ENCODE measurements at places on chromosomes 7 and 10. TPM values are rescaled to one million over a fixed set of nuclear protein-coding genes. Genes with fewer than 3 reads are reported as not detected.

TWIST1 gene
- not detected for polyA plus RNA-seq

C10orf67 gene
- polyA plus RNA-seq = not detected

NACAD gene
- not detected for polyA plus RNA-seq

SP8 gene
- not detected for polyA plus RNA-seq

- DNase-seq = no peak
- no peak overlapping the region for H3K27ac ChIP-seq
- H3K4me1 ChIP-seq = no peaks in the 10 kb centered on the region
- no peak overlapping the region for H3K4me3 ChIP-seq
- H3K36me3 ChIP-seq = no peaks in the 10 kb centered on the region
Observed at GRCh38 chr7:130401101-130401500, 20.8 kb downstream of the CPA1 start.

DNAH11 gene
- 0.40 TPM for polyA plus RNA-seq

GRCh38 chr10:89738551-89739209 is 37.3 kb downstream of the KIF20B start:
- peak overlapping the region; percentile 85 for H3K4me3 ChIP-seq
- H3K27ac ChIP-seq = peak overlapping the region; percentile 97

DNA sequence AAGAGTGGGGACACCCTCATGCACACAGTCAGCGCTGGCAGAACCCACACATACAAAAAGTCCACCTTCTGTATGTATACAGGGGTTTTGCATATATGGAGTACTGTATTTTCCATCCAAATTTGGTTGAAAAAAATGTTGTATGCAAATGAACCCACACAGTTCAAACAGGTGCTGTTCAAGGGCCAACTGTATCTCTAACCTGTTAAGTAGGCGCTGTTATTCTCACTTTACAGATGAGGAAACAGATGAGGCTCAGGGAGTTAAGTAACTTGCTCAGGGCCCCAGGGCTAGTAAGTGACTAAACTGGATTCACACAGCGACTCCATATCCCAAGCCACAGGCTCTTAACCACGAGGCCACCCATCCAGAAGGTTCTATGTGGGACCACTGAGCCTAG is 69.9 kb downstream of the C10orf105 start:
- DNase-seq = no peak
- no peaks in the 10 kb centered on the region for H3K36me3 ChIP-seq
- no peak overlapping the region for H3K4me3 ChIP-seq

DNA sequence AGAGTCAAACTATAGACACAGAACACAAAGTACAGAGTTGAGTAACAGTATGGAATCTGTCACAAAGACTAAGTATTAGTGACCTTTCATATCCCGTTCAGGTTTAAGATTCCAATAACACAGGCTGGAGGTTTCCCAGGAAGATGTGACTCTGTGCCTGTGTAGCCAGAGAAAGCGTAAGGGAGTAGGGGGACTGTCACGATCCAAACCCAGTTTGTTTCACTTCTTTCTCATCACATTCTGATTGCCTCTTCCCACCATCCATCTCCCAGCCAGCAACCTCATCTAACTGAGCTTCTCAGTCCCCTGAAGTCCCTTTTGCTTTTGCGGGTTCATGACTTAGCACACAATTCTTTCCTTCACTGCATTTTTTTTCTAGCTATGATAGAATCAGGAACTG is 76.4 kb upstream of the NPVF start:
- H3K4me1 ChIP-seq = no peaks in the 10 kb centered on the region
- no peak for DNase-seq
- peak overlapping the region; percentile 58 for H3K27ac ChIP-seq
- peaks cover 45% of the 10 kb centered on the region for H3K27me3 ChIP-seq
- H3K4me3 ChIP-seq = no peak overlapping the region

DNA sequence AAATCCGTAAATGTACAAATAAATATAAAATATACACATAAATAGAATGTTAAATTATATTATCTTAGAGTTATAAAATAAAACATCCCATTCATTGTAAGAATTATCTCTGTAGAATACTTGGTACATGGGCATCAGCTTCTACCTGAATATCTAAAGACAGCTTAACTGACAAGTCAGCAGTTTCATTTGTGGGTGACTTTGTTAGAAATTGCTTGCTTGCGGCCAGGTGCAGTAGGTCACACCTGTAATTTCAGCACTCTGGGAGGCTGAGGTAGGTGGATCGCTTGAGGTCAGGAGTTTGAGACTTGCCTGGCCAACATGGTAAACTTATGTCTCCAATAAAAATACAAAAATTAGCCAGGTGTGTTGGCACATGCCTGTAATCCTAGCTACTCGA is 14.6 kb downstream of the PCGF6 start:
- H3K4me3 ChIP-seq = no peak overlapping the region
- no peaks in the 10 kb centered on the region for H3K4me1 ChIP-seq
- no peak overlapping the region for H3K27ac ChIP-seq
- no peaks in the 10 kb centered on the region for H3K27me3 ChIP-seq

- no peak overlapping the region for H3K27ac ChIP-seq
- peaks cover 3% of the 10 kb centered on the region for H3K27me3 ChIP-seq
- H3K4me3 ChIP-seq = no peak overlapping the region
- no peaks in the 10 kb centered on the region for H3K4me1 ChIP-seq
Observed at GRCh38 chr7:40492946-40493345, 358.1 kb downstream of the SUGCT start.

FFAR4 gene
- not detected for polyA plus RNA-seq

GRCh38 chr10:99731306-99732032 is 458 bp downstream of the COX15 start:
- peak overlapping the region; percentile 100 for H3K4me3 ChIP-seq
- H3K27me3 ChIP-seq = no peaks in the 10 kb centered on the region
- H3K4me1 ChIP-seq = peaks cover 22% of the 10 kb centered on the region

GRCh38 chr10:4241724-4242345 is 456.8 kb upstream of the KLF6 start:
- H3K27ac ChIP-seq = no peak overlapping the region
- peaks cover 8% of the 10 kb centered on the region for H3K27me3 ChIP-seq
- DNase-seq = no peak

- H3K4me3 ChIP-seq = no peak overlapping the region
- no peak for DNase-seq
Observed at GRCh38 chr7:37484426-37485073, 35.9 kb upstream of the ELMO1 start.

DNA sequence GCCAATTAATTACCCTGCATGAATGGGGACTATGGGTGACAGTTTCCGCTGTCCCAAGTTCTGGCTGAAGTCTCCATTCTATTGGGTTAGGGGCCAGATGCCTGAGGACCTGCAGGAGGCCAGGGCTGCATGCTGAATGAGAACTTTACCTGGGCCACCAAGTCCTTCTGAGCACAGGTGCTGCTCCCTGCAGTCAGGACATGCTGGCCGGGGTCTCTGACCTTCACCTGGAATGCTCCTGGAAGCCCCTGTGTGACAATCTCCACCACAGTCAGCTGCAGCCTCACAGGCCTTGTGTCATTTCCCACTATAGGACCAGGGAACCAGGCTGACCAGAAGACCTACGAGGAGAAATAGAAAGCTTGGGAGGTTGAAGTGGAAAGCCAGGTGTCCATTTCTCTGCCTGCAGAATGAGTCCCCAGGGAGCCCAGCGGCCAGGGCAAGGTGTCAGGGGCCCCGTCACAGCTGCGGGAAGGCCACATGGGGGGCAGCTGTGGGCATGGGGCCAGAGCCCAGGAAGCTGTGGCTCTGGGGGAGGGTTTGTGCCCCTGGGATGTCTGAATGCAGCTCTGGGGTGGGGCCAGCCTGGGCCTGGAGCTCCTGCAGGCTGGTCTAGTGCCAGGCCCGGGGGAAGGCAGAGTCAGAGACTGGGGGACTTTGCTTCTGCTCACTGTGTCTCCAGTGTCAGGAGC is 5.6 kb upstream of the GIMAP8 start:
- peaks cover 19% of the 10 kb centered on the region for H3K4me1 ChIP-seq
- peaks cover 5% of the 10 kb centered on the region for H3K27me3 ChIP-seq
- no peak overlapping the region for H3K27ac ChIP-seq

- DNase-seq = no peak
- H3K36me3 ChIP-seq = peaks cover 5% of the 10 kb centered on the region
- H3K27ac ChIP-seq = no peak overlapping the region
Observed at GRCh38 chr7:105600720-105601550, 19.6 kb upstream of the EFCAB10 start.

DNA sequence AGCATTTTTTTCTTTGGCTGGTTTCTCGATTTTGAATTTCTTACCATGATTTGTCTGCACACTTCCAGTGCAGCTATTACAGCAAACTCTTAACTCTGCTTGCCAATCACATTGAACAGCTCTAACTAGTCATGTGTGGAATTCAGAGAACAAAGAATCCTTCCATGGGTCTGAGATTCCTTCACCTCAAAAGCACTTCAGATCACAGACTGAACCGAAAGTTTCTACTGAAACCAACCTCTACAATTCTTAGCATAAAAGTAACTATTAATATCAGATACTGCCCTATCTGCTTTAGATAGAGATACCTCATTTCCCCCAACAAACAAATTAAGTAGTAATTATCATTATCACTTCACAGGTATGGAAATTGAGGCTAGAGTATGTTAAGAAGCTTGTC is 56.5 kb upstream of the SP4 start:
- DNase-seq = no peak
- peaks cover 6% of the 10 kb centered on the region for H3K4me1 ChIP-seq
- H3K36me3 ChIP-seq = no peaks in the 10 kb centered on the region

GRCh38 chr10:66931949-66932343 is 6.1 kb downstream of the LRRTM3 start:
- peaks cover 39% of the 10 kb centered on the region for H3K27me3 ChIP-seq
- no peak overlapping the region for H3K27ac ChIP-seq
- no peak overlapping the region for H3K4me3 ChIP-seq
- no peaks in the 10 kb centered on the region for H3K36me3 ChIP-seq
- no peaks in the 10 kb centered on the region for H3K4me1 ChIP-seq

- no peaks in the 10 kb centered on the region for H3K27me3 ChIP-seq
- no peak for DNase-seq
- no peak overlapping the region for H3K27ac ChIP-seq
- H3K36me3 ChIP-seq = no peaks in the 10 kb centered on the region
- H3K4me3 ChIP-seq = no peak overlapping the region
Observed at GRCh38 chr7:128743112-128743772, 4.1 kb downstream of the CALU start.

DNA sequence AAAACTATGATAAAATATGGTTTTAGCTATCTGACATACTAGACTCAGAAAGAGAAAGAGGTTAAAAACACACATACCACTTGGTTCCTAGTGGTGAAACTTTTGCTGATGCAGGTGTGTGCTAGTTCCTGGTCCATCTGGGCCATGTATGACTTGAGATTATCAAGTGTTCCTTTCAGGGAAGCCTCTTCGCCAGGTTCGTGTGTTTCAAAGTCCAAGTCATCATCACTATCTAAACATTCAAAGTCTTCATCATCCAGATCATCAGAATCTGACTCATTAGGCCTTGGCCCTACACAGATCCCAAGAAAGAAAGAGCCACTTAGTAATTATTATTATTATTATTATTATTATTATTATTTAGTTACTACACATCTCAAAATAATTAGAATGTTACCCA is 26.4 kb downstream of the NUDT13 start:
- no peak overlapping the region for H3K27ac ChIP-seq
- DNase-seq = no peak
- no peak overlapping the region for H3K4me3 ChIP-seq
- H3K4me1 ChIP-seq = peaks cover 7% of the 10 kb centered on the region

PAX4 gene
- polyA plus RNA-seq = not detected

PITX3 gene
- not detected for polyA plus RNA-seq

DNA sequence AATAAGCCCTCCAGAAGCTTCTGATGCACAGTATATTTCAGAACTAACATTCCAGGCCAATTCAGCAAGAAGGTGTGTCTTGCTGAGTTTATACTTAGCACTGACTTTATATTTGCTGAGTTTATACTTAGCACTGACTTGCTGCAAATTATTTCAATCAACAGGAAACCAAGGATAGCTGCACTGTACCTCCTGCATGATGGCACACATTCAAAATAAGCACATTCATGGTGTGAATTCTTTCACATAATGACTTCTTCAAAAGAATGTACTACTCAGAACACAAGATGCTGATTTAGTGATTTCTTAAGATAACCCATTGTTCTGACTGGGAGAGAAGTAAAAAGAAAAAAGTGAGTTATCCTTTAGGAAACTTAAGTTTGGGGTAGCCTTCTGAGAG is 52.0 kb downstream of the JAZF1 start:
- H3K4me3 ChIP-seq = peak overlapping the region; percentile 25
- no peak for DNase-seq
- H3K27me3 ChIP-seq = no peaks in the 10 kb centered on the region
- peaks cover 83% of the 10 kb centered on the region for H3K4me1 ChIP-seq

GRCh38 chr7:139457153-139457946 is 26.1 kb downstream of the KLRG2 start:
- DNase-seq = no peak
- no peak overlapping the region for H3K27ac ChIP-seq
- H3K36me3 ChIP-seq = no peaks in the 10 kb centered on the region
- no peak overlapping the region for H3K4me3 ChIP-seq
- H3K4me1 ChIP-seq = no peaks in the 10 kb centered on the region

GRCh38 chr7:140304191-140304799 is 94.0 kb downstream of the SLC37A3 start:
- peak overlapping the region; percentile 46 for H3K4me3 ChIP-seq
- no peaks in the 10 kb centered on the region for H3K27me3 ChIP-seq
- H3K27ac ChIP-seq = peak overlapping the region; percentile 44
- no peaks in the 10 kb centered on the region for H3K36me3 ChIP-seq
- H3K4me1 ChIP-seq = peaks cover 14% of the 10 kb centered on the region
